Cardiac muscle cell (in vitro differentiated cells and primary cell): ENCODE measurements at places on chromosomes 5 and 9. TPM values are rescaled to one million over a fixed set of nuclear protein-coding genes. Genes with fewer than 3 reads are reported as not detected.

The TEX48 gene
- total RNA-seq: not detected in 2 replicates

GRCh38 chr5:126852091-126852571 is 75.2 kb downstream of the LMNB1 start:
- no peak overlapping the region for H3K4me3 ChIP-seq
- no peaks in the 10 kb centered on the region for H3K36me3 ChIP-seq
- no peak for DNase-seq
- no peaks in the 10 kb centered on the region for H3K27me3 ChIP-seq

DNA sequence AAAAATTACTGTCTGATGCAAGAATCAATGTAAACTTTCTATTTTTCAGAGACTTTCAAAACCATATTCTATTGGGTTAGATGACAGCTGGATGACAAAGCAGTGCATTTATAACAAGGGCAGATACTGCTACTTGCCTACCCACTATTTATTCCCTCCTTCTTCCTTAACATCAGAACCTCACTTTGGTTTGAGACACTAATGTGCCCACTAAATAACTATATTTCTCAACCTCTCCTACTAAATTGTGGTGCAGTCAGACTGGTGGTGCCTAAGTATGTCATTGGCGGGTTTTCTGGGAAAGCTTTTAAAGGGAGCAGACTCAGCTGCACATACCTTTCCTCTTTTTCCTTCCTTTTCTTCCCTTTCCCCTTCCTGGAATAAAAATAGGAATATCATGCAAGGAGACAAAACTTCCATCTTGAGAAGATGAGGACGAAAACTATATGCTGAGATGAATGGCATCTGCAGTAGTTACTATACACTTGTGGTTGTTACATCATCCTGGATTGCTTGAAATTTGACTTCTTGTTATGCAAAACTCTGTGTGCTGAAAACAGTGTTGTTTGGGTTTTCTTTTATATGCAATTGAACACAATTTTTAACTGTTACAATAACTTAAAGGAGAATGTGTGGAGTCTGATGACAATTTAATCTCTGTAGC is 43.8 kb downstream of the PRR16 start:
- no peak overlapping the region for H3K27ac ChIP-seq
- no peak overlapping the region for H3K4me3 ChIP-seq
- H3K36me3 ChIP-seq: no peaks in the 10 kb centered on the region
- H3K27me3 ChIP-seq: no peaks in the 10 kb centered on the region

- no peaks in the 10 kb centered on the region for H3K4me1 ChIP-seq
- no peak for DNase-seq
- H3K4me3 ChIP-seq: no peak overlapping the region
- no peaks in the 10 kb centered on the region for H3K36me3 ChIP-seq
- no peaks in the 10 kb centered on the region for H3K27me3 ChIP-seq
- no peak overlapping the region for H3K27ac ChIP-seq
Measured at GRCh38 chr5:124995421-124995820, 249.0 kb upstream of the ZNF608 start.

The PKD2L2 gene
- not detected in 2 replicates for total RNA-seq

The TTLL11 gene
- total RNA-seq: 3.6 and 4.7 TPM in 2 replicates

The NACC2 gene
- 12.0 and 12.2 TPM in 2 replicates for total RNA-seq

- H3K4me1 ChIP-seq: no peaks in the 10 kb centered on the region
- no peaks in the 10 kb centered on the region for H3K36me3 ChIP-seq
- no peak overlapping the region for H3K27ac ChIP-seq
- peaks cover 100% of the 10 kb centered on the region for H3K27me3 ChIP-seq
- no peak overlapping the region for H3K4me3 ChIP-seq
- no peak for DNase-seq
Measured at GRCh38 chr9:37004424-37004935, 29.6 kb downstream of the PAX5 start.

DNA sequence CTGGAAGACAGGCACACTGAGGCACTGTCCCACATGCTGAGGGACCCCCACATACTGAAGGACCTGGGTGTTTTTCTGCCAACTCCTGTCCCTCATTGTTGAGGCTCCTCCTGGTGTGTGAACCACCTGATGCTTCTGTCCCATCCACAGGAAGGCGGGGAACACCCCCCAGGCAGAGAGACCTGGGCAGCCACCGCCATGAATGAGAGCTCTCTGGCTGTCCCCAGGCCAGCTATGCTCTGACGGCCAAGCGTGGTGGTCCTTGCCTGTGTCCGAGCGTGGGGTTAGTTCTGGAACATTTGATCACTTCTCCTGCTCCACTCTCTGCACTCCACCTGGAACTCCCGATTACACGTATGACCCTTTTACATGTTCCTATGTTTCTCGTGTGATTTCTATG is 11.9 kb upstream of the LRRC14B start:
- no peak overlapping the region for H3K27ac ChIP-seq
- H3K4me1 ChIP-seq: peaks cover 8% of the 10 kb centered on the region
- H3K36me3 ChIP-seq: no peaks in the 10 kb centered on the region
- no peaks in the 10 kb centered on the region for H3K27me3 ChIP-seq
- H3K4me3 ChIP-seq: no peak overlapping the region

The ACER2 gene
- total RNA-seq: 1.7 and 1.9 TPM in 2 replicates

The FBP2 gene
- total RNA-seq: not detected in 2 replicates

DNA sequence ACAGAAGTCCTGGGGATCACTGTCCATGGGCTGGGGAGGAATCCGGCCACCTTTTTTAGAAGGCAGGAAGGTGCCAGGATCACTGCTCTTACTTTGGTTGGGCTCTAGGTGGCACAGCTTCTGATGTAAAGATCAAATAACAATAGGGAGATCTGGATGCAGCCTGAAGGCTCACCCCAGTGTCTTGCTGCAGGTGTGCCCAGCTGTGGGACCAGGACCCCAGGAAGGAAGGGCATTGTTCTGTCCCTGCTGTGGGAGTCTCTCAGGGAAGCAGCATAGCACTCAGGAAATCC is 69.6 kb downstream of the DAB2IP start:
- peaks cover 23% of the 10 kb centered on the region for H3K4me1 ChIP-seq
- no peak overlapping the region for H3K4me3 ChIP-seq
- DNase-seq: no peak
- no peaks in the 10 kb centered on the region for H3K36me3 ChIP-seq

DNA sequence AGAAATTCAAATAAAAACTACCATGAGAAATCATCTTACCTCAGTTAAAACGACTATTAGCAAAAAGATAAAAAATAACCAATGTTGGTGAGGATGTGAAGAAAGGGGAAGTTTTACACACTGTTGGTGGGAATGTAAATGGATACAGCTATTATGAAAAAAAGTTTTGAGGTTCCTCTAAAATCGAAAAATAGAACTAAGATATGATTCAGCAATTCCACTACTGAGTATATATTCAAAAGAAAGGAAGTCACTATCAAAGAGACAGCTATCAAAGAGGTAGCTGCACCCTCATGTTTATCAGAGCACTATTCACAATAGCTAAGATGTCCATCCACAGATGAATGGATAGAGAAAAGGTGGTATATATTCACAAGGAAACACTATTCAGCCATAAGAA is 1888.4 kb downstream of the MAT2B start:
- no peak for DNase-seq
- no peak overlapping the region for H3K27ac ChIP-seq
- no peaks in the 10 kb centered on the region for H3K36me3 ChIP-seq
- H3K27me3 ChIP-seq: no peaks in the 10 kb centered on the region
- no peak overlapping the region for H3K4me3 ChIP-seq
- no peaks in the 10 kb centered on the region for H3K4me1 ChIP-seq

DNA sequence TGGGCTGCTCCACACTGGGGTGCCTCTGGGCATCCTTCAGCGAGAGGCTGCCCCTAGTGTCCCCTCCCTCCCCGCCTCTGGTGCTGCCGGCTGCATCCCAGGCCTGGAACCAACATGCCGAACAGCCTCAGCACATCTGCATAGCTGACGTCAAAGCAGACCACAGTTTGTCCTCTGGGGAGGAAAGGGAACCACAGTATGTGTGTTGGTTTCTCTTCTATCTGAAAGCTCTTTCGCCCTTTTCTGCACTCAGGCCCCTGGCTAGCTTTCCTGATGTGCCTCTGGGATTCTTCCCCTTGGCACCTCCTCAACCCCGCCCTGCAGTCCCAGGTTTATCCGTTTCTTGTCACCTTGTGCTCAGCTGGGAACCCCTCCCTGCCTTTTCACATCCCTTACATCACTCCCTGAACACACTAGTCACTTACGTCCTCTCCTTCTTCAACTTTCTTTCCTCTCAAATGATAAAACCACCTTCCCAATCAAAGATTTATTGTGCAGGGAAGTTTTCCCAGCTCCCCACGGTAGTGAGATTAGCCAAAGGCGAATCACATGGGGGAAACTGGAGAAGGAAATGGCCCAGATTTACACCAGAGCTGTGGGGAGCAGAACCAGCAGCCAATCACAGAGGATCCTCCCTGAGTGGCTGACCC is 35.5 kb upstream of the B4GALT1 start:
- no peaks in the 10 kb centered on the region for H3K4me1 ChIP-seq
- no peak overlapping the region for H3K27ac ChIP-seq
- DNase-seq: peak; percentile 95
- H3K27me3 ChIP-seq: no peaks in the 10 kb centered on the region
- H3K4me3 ChIP-seq: no peak overlapping the region

The PDE6A gene
- 0.21 TPM in 1 of 2 replicates, not detected in the other for total RNA-seq

DNA sequence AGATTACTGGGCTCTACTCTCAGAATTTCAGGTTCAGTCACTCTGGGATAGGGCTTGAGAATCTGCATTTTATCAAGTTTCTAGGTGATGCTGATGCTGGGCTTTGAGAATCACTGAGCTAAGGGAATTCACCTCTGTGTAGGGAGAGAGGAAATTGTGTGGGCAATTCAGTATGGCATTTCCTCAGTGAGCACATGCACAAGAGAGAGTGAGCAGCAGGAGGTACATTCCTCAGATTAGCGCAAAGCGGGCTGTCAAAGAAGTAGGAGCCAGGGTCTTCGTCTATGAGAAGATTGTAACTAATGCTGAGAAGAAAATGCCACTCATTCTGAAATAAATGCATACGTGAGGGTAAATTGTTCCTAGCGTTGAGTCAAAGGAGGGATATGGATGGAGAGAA is 175.9 kb downstream of the KIF4B start:
- H3K4me1 ChIP-seq: peaks cover 14% of the 10 kb centered on the region
- no peaks in the 10 kb centered on the region for H3K36me3 ChIP-seq
- DNase-seq: no peak
- no peak overlapping the region for H3K4me3 ChIP-seq

The TAF11L5 gene
- not detected in 2 replicates for total RNA-seq

The S100Z gene
- total RNA-seq: 0.45 TPM in 1 of 2 replicates, not detected in the other

The CPLANE1 gene
- total RNA-seq: 10.4 and 13.7 TPM in 2 replicates

The SLC4A9 gene
- not detected in 2 replicates for total RNA-seq

GRCh38 chr9:121360601-121361374 is 9.3 kb downstream of the STOM start:
- peaks cover 38% of the 10 kb centered on the region for H3K4me1 ChIP-seq
- peak overlapping the region; percentile 78 for H3K27ac ChIP-seq
- peak; percentile 38 for DNase-seq
- H3K36me3 ChIP-seq: no peaks in the 10 kb centered on the region
- no peaks in the 10 kb centered on the region for H3K27me3 ChIP-seq

The C5orf58 gene
- total RNA-seq: not detected in 2 replicates

DNA sequence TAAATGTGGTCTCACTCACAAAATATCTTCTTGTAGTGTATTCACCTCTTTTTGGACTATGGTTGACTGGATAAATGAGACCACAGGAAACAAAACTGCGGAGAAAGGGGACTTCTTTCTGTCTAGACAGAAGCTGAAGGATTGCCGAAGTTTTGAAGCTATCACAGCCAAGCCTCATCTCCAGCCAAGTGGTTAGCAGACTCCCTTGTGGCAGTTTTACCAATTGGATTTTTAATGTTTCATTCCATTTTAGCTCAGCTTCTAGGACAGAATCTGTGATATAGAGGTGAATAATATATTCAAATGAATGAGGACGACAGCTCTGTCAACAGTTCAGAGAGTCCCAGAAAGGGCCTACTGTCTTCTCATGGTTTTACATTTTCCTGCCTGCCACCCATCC is 215.7 kb upstream of the ZNF608 start:
- H3K4me1 ChIP-seq: peaks cover 6% of the 10 kb centered on the region
- no peak for DNase-seq
- H3K36me3 ChIP-seq: no peaks in the 10 kb centered on the region
- no peaks in the 10 kb centered on the region for H3K27me3 ChIP-seq

- H3K27ac ChIP-seq: no peak overlapping the region
- H3K27me3 ChIP-seq: no peaks in the 10 kb centered on the region
- DNase-seq: no peak
Measured at GRCh38 chr5:82105457-82105856, 133.6 kb downstream of the ATG10 start.

DNA sequence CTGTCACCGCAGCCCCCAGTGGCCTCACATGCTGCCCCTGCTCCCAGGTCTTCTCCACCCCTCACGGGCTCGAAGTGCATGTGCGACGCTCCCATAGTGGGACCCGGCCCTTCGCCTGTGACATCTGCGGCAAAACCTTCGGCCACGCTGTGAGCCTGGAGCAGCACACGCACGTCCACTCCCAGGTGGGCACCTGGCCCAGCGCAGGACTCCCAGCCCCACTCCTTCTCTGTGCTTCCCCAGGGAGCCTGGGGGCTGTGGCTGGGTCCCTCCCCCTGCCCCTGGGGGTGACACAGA is 10.5 kb downstream of the GFI1B start:
- H3K27ac ChIP-seq: no peak overlapping the region
- DNase-seq: no peak
- no peaks in the 10 kb centered on the region for H3K27me3 ChIP-seq
- peaks cover 5% of the 10 kb centered on the region for H3K4me1 ChIP-seq
- no peak overlapping the region for H3K4me3 ChIP-seq
- H3K36me3 ChIP-seq: no peaks in the 10 kb centered on the region

DNA sequence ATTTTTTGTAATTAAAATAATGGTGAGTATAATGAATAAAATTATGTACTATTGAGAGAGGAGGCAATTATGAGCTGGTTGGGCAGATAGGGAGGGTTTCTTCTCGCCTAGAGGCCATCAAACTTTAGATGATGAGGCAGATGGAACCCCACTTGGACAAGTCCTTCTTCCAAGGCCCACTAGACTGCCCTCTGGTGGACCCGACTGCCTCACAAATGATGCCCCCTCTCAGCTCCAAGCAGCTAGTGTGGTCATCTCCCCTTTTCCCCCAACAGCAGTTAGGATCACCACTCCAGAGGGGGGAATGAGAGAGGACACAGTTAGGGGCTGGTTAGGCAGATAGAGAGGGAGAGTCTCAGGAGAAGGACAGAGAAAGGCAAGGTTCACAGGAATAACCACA is 348.0 kb upstream of the CDH18 start:
- H3K4me1 ChIP-seq: no peaks in the 10 kb centered on the region
- no peak for DNase-seq
- no peak overlapping the region for H3K4me3 ChIP-seq
- no peaks in the 10 kb centered on the region for H3K36me3 ChIP-seq
- H3K27ac ChIP-seq: no peak overlapping the region

GRCh38 chr9:32706004-32706724 is 70.7 kb upstream of the TAF1L start:
- no peaks in the 10 kb centered on the region for H3K36me3 ChIP-seq
- H3K4me3 ChIP-seq: no peak overlapping the region
- H3K4me1 ChIP-seq: no peaks in the 10 kb centered on the region
- peak; percentile 15 for DNase-seq
- no peak overlapping the region for H3K27ac ChIP-seq

The ENHO gene
- total RNA-seq: 3.9 and 7.6 TPM in 2 replicates

- H3K36me3 ChIP-seq: no peaks in the 10 kb centered on the region
- H3K27ac ChIP-seq: no peak overlapping the region
- H3K4me3 ChIP-seq: no peak overlapping the region
- H3K4me1 ChIP-seq: no peaks in the 10 kb centered on the region
- DNase-seq: no peak
Measured at GRCh38 chr9:134287591-134288491, 38.4 kb upstream of the RXRA start.
